ENCODE measurements at places on chromosomes 16 and 17.

- DNase-seq: no peak
These were observed 38.4 kb upstream of the ENDOV start for GRCh38 chr17:80376531-80376930.

- DNase-seq: peak; percentile 87
These were observed 20.5 kb downstream of the EFTUD2 start for GRCh38 chr17:44878627-44879221.

GRCh38 chr17:73522107-73522506 lies 122.1 kb downstream of the SDK2 start:
- DNase-seq: no peak

DNA sequence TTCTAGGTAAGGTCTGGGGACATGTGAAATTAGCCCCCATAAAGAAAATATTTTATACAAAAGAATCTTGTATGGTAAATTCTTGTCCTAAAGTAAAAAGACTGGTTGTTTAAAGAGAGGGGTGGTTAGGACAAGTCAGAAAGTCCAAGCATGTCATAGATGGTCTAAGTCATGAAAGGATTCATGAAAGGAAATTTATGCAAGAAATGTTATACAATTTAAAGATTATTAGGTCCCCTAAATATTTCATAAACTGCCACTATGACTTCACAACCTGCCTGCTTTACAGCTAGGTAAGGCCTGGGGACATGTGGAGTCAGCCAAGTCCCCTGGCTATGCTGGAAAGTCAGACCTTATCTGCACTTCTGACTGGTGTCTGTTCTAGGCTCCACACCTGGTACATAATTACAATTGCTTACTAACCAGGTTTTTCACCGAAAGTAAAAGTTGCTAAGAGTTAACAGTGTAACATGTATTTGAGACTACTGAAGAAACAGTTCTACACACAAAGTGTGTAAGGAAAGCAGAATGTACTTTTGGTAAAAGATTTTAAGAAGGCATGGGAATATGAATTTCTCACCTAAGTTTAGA lies 17.0 kb downstream of the N4BP1 start:
- DNase-seq: no peak

- DNase-seq: no peak
These were observed 68.5 kb upstream of the DNAH17 start for GRCh38 chr17:78645421-78646295.

GRCh38 chr17:63185420-63185819 lies 219.4 kb downstream of the TANC2 start:
- no peak for DNase-seq

DNA sequence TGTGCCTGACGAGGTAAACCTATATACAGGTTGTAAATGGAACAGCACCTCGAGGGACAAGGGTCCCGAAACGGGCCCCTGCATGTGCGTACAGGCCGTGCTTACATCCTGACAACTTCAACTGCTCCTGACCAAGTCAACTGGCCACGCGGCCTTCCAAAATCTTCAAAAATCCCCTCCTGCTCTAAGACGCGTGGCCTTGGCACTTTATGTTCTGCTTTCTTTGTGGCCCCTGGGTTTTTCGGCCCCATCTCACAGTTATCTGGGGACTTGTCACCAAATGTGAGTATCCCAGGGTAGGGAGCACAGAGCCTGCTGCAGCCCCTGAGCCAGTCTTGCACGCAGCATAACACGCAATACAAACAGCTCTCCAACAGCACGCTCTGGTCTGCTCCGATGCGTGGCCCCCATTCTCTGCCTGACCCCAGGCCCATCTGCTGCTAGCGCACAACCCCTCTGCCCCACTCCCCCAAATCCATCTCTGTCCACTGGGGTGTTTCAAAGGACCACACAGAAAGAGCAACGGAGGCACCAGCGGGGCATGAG lies 659 bp downstream of the RPH3AL start:
- DNase-seq: no peak

- DNase-seq: no peak
These were observed 56.1 kb upstream of the MED9 start for GRCh38 chr17:17420561-17421269.

- DNase-seq: no peak
These were observed 188.5 kb upstream of the IRX3 start for GRCh38 chr16:54475019-54475601.

DNA sequence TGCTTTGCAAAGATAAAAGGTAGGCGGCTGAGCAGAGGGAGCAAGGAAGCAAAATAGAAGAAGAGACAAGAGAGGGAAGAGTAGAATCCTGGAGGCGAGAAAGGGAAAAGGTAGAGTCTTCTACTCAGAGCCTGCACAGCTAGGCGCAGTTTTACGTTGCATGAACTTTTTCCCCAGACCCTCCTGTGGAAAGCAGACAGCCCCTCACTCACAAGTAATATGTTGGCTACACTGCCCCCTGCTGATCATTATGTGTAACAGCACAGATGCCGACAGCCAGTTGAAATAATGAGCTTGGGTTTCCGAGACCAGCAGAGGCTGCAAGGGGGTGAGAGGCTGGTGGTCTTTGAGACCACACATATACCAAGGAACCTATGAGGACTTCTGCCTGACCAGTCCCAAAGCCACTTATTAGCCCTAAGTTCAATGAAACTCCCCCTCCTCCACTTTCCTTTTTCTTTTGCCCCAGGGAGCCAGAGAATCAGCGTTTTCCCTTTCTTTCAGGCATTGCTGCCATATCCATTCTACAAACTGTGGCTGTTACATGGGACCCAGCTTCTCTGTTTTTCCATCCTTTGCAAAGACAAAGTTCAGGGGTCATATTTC lies 22.5 kb upstream of the CMTR2 start:
- DNase-seq: peak; percentile 93

- DNase-seq: no peak
These were observed 91.8 kb upstream of the CLEC18A start for GRCh38 chr16:69859105-69859989.

DNA sequence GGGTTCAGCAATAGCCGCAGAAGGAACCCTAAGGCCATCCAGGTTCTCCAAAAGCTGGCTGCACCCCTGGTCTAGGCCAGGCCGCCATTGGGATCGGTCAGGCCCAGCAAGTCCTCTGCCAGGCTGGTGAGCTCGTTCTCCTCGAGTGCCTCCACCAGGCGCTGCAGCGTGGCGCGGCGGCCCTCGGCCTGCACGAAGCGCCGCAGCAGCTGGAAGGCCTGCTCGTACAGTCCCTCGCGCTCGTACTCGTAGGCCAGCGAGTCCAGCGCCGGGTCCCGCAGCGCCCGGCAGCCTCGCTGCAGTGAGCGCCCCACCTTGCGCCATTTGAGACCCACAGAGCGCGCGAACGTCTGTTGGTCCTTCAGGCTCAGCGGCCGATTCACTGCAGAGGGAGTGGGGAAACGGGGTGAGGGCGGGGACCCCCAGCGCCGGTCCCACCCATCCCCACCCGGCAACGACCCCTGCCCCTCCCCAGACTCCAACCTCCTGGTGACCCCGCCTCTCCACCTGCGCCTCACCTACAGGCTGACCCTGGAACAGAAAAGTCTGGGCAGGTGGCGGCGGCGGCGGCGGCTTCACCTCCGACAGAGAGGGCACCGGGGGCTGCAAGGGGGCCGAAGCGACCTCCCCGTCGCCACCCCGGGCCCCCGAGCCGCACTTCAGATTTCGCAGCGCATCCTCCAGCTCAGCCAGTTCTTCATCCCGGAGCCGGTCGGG lies 3.9 kb upstream of the B3GNT9 start:
- no peak for DNase-seq

GRCh38 chr17:29016345-29017210 lies 10.7 kb upstream of the SEZ6 start:
- DNase-seq: peak; percentile 25

DNA sequence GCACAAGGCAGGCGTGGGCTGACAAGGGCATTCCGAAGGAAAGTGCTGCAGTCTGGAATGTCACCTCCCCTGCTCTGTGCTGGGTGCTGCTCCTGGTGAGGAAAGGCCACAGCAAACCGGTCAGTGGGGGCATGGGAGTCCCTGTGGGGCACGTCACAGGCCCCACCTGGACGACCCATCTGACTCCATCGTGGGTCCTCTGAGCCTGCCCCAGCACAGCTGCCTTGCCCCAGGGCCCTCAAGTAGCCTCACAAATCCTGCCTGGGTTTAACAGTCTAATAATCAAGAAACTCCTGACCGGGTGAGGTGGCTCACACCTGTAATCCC lies 2.8 kb upstream of the MYO15B start:
- DNase-seq: no peak

DNA sequence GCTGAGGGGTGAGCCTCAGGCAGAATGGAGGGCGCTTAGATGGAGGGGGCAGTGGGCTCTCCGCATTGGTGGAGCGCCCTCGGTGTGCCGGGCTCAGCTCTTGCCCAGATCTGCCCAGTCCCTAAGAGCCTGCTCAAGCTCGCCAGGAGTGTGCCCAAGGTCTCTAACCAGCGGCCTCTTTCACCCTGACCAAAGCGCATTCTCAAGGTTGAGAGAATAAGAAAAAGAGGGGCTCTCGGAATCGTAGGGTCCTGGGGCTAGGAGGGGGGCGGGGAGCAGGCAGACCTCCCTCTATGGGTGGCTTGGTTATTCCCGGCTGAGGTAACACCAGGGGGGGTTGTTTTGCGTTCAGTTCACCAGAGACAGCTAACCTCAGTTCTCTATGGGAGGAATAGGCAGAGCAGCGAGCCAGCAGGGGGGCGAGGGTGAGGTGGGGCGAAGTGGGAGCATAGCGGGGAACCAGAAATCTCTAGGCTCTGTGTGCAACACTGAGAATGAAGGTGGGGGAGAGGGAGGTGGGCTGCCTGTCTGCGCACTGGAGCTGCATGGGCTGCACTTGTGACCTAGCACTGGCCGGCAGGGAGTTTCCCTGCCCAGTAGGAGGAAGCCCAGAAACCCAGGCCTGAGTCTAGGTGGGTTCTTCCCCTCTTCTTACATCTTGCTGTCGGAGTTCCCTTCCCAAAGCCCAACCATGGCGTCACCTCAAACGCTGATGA lies 3.0 kb downstream of the TMEM132E start:
- no peak for DNase-seq

- no peak for DNase-seq
These were observed 1.5 kb upstream of the ARHGDIG start for GRCh38 chr16:278863-279366.

GRCh38 chr17:28573040-28573380 lies 1.7 kb upstream of the PIGS start:
- no peak for DNase-seq

- no peak for DNase-seq
These were observed 830 bp downstream of the SPHK1 start for GRCh38 chr17:76384987-76385891.

GRCh38 chr17:79991924-79992648 lies 43.6 kb downstream of the TBC1D16 start:
- DNase-seq: peak; percentile 79

GRCh38 chr16:11233727-11234376 lies 22.2 kb downstream of the SOCS1 start:
- DNase-seq: no peak

DNA sequence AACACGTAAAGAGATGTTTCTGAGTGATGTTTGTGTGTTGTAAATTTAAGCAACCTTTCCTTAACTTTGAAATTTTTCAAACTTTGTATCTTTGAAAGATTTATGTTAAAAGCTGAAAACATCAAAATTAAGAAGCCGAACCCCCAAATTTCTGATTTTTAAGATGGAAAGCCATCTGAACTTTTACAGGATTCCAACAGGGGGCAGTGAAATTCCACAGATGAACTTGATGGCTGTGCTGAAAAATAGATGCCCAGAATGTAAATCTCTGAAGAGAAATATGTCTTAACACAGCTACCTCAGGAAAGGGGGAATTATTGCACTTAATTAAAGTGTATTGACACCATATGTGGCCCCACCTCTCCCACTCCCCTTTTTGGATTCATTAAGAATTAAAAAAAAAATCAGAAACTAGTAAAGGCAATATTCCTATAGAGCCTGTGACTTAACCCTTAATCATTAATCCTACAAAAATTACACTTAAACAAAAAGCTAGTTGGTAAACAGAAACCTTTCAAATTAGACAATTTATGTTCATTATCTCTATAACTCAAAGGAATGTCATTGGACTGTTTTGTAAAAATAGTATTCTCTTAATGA lies 597.9 kb downstream of the KCNJ2 start:
- peak; percentile 35 for DNase-seq

GRCh38 chr16:26111900-26112299 lies 420.1 kb downstream of the HS3ST4 start:
- DNase-seq: no peak

DNA sequence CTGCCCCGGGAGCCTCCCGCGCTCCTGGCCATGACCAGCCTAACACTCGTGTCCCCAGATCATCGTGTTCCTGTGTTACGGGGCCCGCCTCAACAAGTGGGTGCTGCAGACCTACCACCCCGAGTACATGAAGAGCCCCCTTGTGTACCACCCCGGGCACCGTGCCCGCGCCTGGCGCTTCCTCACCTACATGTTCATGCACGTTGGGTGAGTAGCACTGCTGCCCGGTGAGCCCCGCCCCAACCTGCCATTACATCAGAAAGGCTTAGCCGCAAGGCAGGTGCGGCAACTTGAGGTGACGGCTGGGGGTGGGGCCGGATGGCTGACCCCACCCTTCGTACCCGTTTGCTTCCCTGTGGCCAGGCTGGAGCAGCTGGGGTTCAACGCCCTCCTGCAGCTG lies 1.4 kb downstream of the RHBDL1 start:
- DNase-seq: no peak

GRCh38 chr17:77836557-77837041 lies 121.9 kb upstream of the TNRC6C start:
- DNase-seq: no peak

DNA sequence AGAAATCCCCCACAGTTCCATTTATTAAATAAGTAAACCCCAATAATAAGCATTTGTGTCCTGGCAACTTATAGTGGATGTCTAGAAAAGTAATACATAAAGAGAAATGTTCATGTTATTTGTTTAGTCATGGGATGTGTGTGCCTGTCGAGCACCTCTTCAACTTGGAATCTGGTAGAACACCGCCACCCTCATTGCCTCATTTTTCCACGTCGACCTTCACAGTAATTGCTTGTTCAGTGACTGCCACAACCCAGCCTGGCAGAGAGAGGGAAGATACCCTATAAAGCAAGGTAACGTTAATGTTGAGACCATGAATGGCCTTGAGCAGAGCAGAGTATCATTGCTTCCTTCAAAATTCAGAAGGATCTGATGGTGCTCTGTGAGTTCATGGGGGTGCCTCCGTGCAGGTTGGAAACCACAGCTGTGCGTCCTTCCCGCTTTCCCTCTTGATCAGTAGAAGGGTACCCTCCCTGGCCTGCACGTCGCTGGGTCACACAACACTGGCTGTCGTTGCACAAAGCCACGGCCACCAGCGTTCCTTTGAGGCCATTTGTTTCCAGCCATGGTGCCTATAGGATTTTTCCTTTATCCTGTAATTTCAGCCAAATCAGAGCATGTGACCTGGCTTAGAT lies 3.7 kb upstream of the DNASE1 start:
- DNase-seq: no peak

- no peak for DNase-seq
These were observed 11.2 kb downstream of the GTF3C1 start for GRCh38 chr16:27538528-27538927.

- no peak for DNase-seq
These were observed 17.5 kb upstream of the ADCY7 start for GRCh38 chr16:50248845-50249244.

All from spinal cord (tissue), 10 donors.